AG09309 (cell line): ENCODE measurements at places on chromosomes 13 and 19.

- DNase-seq, result no peak
Observed at GRCh38 chr19:35949131-35949530, 13.0 kb downstream of the LRFN3 start.

DNA sequence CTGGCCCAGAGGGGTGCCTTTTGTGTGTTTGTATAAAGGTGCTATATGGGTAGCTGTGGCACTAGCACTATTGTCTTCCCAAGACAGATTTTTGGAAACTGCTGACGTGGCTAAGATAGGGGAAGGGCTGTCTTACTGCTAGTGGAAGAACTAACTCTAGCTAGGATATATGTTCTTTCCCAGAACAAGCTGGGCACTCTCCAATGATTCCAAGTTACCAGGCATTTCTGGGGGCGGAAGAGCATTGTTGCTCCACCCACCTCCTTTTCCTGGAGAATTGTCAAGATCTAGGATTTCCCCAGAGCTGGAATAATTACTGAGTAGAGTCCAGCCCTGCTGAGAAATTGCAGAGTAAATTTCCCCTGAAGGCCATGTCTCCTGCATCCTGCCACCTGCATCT, 408.3 kb downstream of the KLF5 start:
- no peak for DNase-seq

- no peak for DNase-seq
Observed at GRCh38 chr13:46541210-46541609, 11.8 kb upstream of the LRCH1 start.

GRCh38 chr13:46348961-46349360, 38.1 kb downstream of the RUBCNL start:
- DNase-seq, result no peak

DNA sequence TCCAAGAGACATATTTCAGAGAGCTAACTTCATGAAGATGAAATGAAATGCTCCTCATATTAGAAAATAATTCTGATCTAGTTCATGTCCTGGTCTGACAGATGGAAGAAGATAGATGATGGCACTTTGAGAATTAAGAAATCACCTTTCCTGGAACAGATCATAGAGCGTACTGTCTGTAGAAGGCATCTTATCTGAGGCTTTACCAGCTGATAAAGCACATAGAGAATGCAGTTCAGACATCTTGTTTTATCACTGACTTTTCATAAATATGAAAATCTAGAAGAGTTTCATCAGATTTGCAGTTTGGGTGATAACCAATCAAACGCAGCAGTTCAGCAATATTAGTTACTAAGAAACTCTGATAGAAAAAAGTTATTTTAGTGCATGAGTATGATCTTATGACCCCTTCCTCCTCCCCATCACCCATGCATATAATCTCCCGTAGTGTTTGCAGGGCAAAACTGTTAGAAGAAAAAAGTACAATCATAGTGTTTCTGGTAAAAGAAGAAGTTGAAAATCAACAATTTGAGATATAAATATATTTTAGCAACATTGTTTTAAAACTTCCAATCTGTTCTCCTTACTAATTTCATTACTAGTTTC, 585.2 kb downstream of the PCDH9 start:
- no peak for DNase-seq

GRCh38 chr19:2970201-2970835, 7.0 kb upstream of the TLE6 start:
- DNase-seq, result no peak

DNA sequence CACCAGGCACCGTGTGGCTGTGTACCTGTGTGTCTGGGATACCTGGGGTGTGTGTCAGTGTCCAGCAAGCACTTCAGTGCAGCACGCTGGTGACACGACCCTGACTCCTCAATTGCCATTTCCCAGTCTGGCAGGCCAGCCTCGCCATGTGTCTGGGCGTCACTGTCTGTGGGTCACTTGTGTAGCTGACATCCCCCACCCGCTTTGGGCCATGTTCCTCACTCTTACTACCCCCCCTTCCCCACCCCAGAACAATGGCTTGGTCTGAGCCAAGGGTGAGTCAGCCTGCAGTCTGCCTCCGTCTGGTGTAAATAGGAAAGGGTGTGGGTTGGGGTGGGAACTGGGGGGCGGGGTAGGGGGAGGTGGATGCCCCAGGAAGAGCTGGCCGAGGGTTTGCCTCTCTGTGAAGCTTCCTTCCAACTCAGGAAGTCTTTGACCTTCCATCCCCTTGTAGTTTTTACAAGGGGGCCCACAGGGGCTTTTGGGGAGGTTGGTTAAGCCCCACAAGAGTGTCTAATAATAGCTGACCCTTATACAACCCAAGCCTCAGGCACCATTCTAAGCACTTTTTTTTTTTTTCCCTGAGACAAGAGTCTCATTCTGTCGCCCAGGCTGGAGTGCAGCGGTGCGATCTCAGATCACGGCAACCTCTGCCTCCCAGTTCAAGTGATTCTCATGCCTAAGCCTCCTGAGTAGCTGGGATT, 17.6 kb downstream of the NOVA2 start:
- no peak for DNase-seq

- no peak for DNase-seq
Observed at GRCh38 chr19:12788682-12789097, 2.6 kb upstream of the JUNB start.

- no peak for DNase-seq
Observed at GRCh38 chr13:28239374-28239773, 101.0 kb downstream of the PAN3 start.

DNA sequence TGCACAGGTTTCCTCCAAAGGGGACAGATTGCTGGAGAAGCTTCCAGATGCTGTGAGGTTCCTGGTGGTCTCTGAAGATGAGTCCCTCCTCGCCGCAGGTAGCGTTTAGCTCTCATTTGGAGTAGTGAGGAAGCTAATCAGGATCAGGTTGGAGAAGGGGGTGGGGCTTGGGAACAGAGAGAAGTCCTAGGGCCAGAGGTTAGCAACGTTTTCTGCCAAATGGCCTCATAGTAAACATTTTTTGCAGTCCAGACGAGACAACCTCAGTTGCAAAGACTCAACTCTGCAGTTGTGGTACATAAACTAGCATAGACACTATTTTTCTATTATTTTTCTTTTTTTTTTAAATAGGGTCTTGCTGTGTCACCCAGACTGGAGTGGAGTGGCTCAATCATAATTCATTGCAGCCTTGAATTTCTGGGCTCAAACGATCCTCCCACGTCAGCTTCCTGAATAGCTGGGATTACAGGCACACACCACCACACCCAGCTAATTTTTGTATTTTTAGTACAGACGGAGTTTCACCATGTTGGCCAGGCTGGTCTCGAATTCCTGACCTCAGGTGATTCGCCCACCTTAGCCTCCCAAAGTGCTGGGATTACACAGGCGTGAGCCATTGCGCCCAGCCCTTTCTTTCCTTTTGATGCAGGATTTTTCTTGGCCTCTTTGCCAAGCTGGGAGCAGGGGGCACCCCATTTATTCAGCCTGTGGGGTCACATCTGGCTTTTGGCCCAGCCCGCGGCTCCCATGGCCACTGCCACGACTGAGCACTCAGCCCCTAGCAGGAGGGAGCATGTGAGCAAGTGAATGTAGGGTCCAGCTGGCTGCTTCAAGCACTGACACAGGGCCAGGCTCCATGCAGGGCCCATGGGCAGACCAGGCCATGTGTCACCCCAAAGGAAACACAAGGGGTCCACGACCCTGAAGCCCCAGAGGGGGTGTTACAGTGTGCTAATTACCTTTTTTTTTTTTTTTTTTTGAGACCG, 34.4 kb upstream of the SIN3B start:
- DNase-seq, result no peak

- no peak for DNase-seq
Observed at GRCh38 chr13:70964124-70964523, 855.9 kb upstream of the KLHL1 start.

GRCh38 chr19:50790396-50790795, at the start of gene ACP4:
ACP4 (plus strand) TSS chr19:50790415; CDS start chr19:50790415, 0 bp downstream.
- DNase-seq, result no peak

DNA sequence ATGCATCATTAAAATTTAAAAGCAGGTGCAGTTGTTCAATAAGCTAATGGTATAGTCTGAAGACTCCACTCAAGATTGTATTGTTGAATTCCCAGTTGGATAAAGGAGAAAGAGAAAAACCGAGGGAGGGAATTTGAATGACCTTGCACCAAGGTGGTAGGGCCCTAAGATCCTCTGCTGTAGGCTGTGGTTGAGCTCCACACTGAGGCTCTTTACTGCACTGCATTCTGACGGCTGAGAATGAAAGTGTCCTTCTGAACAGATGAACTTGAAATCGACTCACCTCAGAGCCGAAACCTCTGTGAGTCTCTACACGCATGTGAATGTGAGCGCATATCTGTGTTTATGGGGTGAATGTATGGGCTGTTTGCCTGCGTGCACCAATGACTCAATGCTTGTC, 388.9 kb upstream of the DACH1 start:
- DNase-seq, result no peak

- DNase-seq, result no peak
Observed at GRCh38 chr19:46634045-46634655, 1.9 kb downstream of the GNG8 start.

GRCh38 chr13:20955496-20955895, 53.0 kb upstream of the XPO4 start:
- no peak for DNase-seq

- no peak for DNase-seq
Observed at GRCh38 chr19:50677636-50678035, 28.4 kb downstream of the C19orf81 start.

DNA sequence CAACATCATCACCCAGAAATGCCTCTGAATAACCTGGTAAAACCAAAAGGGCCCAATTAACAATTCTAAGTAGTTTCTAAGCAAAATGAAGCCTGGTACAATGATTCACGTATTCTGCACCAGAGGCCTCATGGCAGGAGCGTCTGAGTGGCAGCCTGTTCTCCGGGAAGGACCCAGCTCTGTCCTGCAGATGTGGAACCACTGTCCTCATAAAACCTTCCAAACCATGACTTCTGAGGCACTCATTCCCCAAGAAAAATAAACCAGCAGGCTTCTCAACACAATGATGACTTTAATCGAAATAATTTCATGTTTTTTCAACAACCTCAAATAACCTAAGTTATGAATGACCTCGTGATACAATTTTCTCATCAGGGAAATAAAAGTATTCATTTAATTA, 89.9 kb downstream of the STK24 start:
- no peak for DNase-seq
